ENCODE measurements at places on chromosomes 5 and 9. TPM values are rescaled to one million over a fixed set of nuclear protein-coding genes. Genes with fewer than 3 reads are reported as not detected.

The TLX3 gene
- not detected for total RNA-seq

The C9 gene
- not detected for total RNA-seq

The SPINK6 gene
- total RNA-seq, result not detected

The CCDC152 gene
- total RNA-seq, result 3.4 TPM

The FOXD4 gene
- 0.27 TPM for total RNA-seq

The NUDT12 gene
- total RNA-seq, result 16.8 TPM

The PAX5 gene
- total RNA-seq, result not detected

The TXNDC8 gene
- total RNA-seq, result not detected

The ENTPD8 gene
- not detected for total RNA-seq
